Activated naive CD8-positive, alpha-beta T cell treated with anti-CD3 and anti-CD28 coated beads, Interleukin-2, amount 50 U/mL, for 16 hours (primary cell): ENCODE measurements at places on chromosomes 16 and 17.

GRCh38 chr16:66205287-66206231 is 160.9 kb upstream of the CDH5 start:
- DNase-seq, result no peak

GRCh38 chr17:1813088-1813487 is 16.6 kb downstream of the SMYD4 start:
- DNase-seq, result no peak

- DNase-seq, result no peak
Observed at GRCh38 chr16:75193730-75194444, 13.1 kb downstream of the CTRB2 start.

GRCh38 chr17:57612202-57613071 is 132.7 kb downstream of the CCDC182 start:
- DNase-seq, result no peak

- DNase-seq, result no peak
Observed at GRCh38 chr17:48037838-48038323, 284 bp upstream of the COPZ2 start.

- DNase-seq, result no peak
Observed at GRCh38 chr16:23359092-23359760, 57.1 kb downstream of the SCNN1B start.

- DNase-seq, result no peak
Observed at GRCh38 chr17:73319766-73320165, 8.0 kb upstream of the CDC42EP4 start.

DNA sequence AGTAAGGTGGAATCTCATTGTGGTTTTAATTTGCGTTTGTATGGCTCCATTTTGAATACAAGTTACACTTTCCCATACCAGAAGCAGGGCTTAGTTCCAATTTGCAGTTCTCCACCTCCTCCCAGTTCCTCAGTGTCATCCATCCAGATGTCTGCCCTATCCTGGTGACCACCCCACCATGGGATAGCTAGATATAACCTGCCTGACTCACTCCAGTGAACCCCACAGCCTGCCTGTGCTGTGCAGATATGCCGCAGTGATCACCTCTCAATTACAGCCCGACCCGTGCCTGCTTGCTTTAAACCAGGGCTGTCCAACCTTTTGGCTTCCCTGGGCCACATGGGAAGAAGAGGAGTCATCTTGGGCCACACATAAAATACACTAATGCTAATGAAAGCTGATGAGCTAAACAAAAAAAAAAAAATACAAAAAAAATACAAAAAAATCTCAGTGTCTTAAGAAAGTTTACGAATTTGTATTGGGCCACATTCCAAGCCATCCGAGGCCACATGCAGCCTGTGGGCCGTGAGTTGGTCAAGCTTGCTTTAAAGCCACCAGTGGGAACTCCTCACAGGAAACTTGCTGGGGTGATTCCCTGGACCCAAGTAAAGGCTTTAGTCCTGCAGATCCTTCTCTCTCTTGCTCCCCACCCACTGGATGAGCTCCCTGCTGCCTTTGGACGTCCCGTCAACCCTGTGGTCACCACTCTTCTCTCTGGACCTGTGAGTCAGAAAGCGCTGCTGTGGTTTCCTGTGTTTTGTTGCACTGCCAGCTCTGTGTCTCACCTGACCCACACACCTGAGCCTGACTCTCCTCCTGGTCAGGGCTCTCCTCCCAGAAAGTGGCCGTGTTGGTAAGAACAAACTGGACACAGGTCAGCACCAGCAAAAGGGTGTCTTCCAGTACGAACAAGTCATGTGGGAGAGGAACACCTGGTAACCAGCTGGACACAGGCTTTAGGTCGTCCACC is 83.0 kb downstream of the EMP2 start:
- DNase-seq, result no peak

DNA sequence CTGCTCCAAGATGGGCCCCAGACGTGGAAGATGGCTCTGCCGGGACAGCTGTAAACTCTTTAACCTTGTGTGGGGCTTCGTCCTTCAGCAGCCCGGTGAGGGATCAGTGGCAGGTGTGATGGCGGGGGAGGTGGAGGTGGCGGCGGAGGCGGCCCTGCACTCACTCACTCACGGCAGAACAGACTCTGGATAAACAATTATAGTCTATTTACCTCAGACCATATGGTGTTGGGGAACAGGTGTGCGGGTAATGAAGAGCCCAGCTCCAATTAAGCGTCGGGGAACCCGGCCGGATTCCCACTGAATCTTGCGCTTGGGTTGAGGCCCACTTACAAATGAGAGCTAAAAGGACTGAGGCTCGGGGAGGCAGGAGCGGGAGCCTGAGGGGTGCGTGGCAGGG is 104.3 kb upstream of the SDK2 start:
- no peak for DNase-seq

DNA sequence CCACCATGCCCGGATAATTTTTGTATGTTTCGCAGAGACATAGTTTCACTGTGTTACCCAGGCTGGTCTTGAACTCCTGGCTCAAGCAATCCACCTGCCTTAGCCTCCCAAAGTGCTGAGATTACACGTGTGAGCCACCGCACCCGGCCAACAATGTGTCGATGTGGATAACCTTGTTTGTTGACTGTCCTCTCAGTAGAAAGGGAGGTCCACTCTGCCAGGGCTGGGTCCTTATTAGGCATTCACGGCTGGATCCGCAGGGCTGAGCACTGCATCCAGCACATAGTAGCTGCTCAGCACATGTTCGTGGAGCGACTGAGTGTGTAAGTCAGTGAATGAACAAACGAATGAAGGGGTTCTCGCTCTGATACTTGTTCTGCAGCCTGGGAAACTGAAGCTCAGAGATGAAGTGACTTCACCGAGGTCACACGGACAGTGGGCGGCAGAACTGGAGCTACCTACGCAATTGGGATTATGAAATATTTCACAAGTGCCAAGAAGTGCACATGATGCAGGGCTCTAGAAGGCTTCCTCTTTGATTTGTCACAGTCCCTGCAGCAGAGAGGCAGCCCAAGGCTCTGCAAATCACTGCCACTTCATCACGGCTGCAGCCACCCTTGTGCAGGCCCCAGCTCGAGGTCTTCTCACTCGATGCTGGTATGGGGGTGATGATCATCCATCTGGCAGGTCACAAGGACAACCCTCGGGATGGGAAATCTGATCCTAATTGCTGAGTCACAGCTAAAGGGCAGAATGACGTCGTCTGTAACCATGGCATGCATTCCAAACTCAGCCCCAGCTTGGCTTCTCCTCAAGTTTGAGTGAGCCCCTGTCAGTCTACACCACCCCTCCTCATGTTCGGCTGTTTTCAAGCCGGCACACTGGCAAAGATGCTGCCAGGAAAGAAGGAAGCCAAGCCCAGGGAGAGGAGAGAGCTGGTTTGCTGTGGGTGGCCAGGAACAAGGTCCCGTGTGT is 28.0 kb upstream of the SNN start:
- DNase-seq, result no peak

DNA sequence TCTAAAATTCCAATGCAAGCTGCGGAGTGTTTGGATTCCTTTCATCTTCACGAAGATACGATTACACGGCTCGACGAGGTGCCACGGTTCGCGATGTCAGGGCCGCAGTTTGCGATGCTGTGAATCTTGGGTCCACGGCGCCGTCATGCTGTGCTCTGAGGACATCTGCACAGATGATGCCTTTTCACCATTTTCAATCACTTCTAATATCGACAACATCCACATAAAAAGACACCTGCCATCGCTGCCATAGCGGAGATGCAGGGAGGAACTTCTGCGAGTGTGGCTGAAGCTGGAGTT is 6.8 kb upstream of the APRT start:
- DNase-seq, result no peak

GRCh38 chr17:49571283-49571682 is 4.4 kb upstream of the NXPH3 start:
- no peak for DNase-seq

DNA sequence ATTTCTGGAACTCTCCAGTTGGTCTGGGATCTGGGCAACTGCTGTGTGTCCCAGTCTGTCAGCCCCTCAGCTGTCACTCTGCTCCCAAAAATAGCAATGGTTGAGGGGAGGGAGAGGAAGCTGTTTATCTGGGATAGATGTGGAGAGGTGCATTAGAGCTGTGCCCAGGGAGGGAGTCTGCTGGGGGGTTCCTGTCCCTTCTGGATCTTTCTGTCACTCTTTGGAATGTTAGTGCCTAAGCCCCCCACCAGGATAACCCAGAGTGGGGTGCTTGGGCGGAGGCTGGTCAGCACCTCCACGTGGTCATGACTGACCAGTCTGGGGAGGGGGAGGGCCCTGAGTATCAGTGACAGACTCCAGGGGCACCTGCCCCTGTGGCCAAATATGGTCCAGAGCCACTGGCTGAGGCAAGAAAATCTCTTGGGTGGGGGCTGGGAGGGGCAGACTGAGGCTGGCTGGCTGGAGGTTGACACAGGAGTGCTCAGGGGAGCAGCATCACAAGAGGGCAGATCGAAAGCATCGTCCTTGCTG is at the start of gene UNC45B:
Gene UNC45B, plus strand, starts transcription at position 443 of the 531 bp plus-strand sequence. CDS start 447 bp downstream, outside the sequence.
- no peak for DNase-seq

GRCh38 chr16:4461250-4462085 is 13.0 kb downstream of the NMRAL1 start:
- DNase-seq, result no peak

DNA sequence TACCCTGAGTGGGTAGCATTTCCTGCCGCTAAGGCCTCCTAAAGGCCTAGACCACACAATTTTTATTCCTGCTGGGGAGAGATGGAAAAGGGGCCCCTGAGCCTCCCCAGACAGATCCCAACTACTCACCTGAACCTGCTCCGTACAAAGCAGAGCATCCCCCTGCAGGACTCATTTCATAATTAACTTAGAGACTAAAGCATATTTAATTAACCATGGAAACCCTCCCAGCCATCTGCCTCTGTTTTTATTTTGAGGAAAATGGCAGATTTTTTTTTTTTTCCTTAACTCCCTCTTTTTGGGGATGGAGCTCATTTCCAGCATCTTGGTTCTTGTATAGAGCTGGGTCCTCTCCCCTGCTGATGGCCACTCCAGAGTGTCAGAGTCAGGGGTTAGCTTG is 96.5 kb upstream of the CRHR1 start:
- no peak for DNase-seq

DNA sequence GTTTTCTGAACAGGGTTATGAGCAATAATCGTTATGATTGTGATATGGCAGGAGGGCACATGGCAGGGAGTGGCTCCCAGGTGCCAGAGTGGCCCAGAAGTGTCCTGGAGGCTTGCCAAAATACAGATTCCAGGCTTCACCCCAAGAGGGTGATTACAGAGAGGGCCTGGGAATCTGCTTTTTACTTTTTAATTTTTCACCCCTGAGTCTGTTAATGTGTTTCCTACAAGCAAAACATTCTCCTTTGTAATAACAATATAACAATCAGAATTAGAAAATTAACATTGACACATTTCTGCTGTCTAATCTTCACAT is 212.4 kb downstream of the SNX29 start:
- DNase-seq, result no peak

GRCh38 chr16:71255721-71256120 is 25.2 kb upstream of the HYDIN start:
- no peak for DNase-seq

DNA sequence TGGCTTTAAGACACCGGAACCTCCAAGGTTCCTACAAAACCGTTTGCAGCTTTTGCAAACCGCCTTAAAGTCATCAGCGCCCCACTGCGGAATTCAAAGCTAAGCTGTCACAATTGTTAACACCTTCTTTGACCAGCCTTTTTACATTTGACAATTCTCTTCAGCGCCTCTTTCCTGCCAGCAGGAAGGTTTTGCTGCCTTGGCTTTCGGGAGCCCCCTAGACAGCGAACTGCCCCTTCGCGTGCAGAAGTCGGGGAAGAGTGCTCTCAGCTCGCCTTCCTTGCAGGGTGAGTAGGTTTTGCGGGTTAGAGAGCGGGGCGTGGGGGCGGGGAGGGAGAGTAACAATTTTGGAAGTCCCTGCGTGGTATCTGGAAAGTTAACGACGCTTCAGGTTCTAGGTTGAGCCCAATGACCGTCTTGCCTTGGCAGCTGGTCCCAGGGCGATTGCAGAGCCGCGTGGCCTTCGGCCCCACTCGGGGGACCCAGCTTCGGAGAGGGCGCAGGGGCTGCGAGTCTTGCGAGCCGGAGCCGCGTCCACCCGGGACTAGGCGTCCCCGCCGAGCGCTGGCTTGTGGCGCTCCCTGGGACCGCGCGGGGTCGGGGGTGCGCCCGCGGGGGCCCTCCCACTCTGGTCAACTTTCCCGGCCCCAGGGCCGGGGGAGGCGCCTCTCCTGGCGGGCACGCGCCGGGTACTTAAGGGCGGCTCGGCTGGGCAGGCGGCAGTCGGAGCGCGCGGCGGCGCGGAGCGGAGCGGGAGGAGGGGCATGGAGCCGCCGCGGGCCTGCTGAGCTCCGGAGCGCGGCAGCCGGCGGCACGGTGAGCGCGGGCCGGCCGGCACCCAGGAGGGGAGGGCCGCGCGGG is at the start of gene HAS3:
Gene HAS3, plus strand, starts transcription at position 153 of the 861 bp plus-strand sequence. CDS start 3,743 bp downstream, outside the sequence.
- no peak for DNase-seq

- no peak for DNase-seq
Observed at GRCh38 chr17:14813649-14814370, 451.3 kb downstream of the PMP22 start.

GRCh38 chr16:89855301-89855945 is 18.0 kb upstream of the TCF25 start:
- DNase-seq, result no peak

DNA sequence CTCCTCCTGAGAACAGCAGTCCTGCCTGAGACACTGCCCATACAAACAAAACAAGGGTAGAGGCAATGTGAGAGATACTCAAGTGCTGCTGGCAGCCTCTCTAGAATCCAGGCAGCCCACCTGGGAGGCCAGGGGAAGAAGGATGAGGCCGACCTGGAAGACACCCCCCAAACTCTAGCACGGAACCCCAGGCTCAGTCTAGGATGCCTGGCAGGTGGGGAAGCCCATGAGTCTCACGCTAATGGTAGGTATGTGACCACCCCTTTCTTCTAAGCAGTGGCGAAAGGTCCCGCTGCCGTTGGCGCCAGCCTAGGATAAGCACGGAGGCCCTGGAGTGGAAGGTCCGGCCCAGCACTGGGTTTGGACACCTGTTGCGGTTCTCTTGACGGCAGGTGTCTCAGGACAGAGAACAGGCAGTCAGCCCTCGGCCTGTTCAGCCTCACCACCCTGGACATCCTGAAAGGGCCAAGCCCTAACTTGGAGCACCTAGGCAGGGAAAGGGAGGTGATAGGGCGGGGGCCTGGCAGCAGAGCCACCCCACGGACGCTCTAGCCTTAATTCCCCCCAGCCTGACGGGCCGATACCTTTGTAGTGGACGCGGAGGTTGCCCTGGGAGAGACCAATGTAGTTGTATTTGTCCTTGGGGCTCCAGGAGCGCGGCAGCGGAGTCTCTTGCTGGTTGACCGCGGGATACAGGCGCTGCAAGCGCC is 487 bp downstream of the RANBP10 start:
- DNase-seq, result no peak
